ENCODE measurements at places on chromosomes 1 and 21.

DNA sequence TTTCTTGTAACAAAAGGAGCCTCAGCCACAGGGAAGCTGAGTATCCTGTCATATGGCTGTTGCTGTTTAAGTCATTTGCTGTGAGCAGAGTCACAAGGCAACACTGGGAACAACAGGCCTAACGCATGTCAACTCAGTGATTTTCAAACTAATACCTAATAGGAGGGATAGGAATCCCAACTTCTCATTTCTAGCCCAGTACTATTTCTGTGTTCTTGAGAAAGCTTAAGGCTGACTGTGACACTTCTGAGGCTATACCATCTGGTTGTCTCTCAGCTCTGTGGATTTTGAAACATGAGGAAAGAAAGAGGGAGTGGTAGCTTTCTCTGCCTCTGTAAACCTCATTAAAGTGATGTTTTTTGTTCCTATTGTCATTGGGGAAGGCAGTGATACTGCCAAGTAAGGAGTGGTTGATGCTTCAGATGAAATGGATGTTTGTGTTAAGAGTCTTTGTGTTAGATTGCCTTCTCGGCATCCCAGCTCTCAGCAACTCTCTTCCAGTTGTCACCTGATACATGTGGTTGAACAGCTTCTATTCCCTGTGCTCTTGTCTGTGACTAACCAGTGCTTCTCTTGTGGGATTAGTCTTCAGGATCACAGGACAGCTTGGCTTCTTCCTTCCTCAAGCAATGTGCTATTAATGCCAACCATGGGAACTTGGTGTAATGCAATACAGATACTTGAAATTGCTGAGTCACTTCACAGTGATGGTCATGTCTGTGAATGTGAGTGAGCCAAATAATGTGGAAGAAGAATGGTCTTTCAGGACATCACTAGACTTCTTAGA lies 166.8 kb upstream of the IVNS1ABP start:
- no peak for DNase-seq

DNA sequence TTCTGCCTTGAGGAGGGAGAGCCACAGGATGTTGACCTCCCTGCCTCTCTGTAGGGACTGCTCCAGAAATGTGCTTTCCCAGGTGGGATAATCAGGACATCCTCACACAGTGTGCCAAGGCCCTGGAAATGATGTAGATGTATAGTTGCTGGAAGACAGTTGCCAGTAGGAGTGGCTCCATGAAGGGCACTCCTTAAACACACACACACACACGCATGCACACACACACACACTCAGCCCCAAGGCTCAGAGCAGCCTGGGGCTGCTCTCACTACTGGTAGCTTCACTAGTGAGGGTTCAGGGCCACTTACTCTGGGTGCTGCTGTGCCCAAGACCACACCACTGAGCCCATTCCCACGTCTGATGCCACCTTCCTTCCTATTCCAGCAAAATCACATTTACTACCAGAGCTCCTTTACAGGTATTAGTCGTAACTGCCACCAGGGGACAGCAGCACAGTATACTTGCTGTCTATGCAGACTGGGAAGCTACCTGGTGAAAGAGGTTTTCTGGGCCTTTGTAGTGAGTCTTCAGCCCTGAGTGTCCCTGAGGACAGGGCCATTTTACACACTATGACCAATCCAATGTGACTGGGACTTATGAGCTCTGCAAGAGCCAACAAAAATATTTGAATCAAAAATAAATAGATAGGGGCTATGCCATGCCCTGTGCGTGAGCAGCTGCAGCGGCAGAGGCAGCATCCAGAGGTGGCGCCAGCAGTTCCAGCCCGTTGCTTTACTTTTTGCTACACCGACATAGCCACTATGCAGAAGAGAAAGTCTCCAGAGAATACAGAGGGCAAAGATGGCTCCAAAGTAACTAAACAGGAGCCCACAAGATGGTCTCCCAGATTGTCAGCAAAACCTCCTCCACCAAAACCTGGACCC lies 15.0 kb downstream of the CRNN start:
- peak; percentile 3 for DNase-seq

DNA sequence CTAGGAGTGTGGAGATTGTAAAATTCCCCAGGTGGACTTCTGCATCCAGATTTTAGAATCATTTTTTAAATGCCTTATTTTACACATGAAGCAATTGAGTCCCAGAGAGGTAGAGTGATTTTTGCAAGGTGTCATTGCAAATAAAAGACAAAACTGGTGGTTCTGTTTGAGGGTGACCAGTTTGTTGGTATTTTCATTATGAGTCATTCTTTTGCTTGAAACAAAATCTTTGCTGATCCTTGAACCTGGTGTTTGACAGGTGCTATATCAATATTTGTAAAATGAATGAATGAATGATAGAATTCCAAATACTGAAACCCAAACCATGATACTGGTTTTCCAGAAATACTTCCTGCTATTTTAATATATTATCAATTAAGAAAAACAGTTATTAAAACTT lies 44.1 kb downstream of the TTC3 start:
- no peak for DNase-seq

GRCh38 chr1:39177706-39178105 lies 26.8 kb upstream of the MACF1 start:
- no peak for DNase-seq

- DNase-seq = no peak
Measured at GRCh38 chr1:150226486-150226885, 9.4 kb downstream of the ANP32E start.

- DNase-seq = no peak
Measured at GRCh38 chr1:243890576-243890975, 40.5 kb upstream of the AKT3 start.

DNA sequence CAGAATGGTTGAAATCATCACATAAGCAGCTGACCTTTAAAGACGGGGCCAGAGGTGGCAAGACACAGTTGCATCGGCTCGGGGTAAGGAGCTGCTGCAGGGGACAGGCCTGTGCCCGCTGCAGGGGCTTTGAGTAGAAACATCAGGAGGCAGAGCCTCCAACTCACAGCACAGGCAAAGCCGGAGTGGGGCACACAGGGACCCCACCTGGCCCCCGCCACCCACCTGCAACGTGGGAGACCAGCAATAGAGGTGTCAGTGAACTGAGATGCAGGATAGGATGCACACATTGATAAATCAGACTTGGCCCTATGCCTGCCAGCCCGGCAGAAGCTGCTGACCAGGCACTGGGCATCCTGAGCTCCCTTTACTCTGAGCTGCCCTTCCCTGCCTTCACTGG lies 257.2 kb downstream of the NPHP4 start:
- DNase-seq = no peak

GRCh38 chr1:177451191-177451590 lies 280.4 kb downstream of the BRINP2 start:
- DNase-seq = no peak

GRCh38 chr21:38440746-38441145 lies 57.5 kb downstream of the ERG start:
- peak; percentile 52 for DNase-seq

DNA sequence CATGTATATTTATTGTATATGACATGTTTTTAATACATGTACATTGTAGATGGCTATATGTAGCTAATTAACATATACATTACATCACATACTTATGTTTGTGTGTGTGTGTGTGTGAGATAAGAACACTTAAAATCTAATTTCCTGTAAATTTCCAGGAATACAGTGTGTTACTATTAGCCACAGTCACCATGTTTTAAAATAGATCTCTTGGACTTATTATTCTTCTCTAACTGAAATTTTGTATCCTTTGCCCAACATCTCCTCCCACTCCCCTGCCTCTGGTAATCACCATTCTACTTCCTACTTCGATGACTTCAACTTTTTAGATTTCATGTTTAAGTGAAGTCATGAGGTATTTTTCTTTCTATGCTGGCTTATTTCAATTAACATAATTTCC lies 64.8 kb downstream of the FCRL5 start:
- DNase-seq = peak; percentile 68

- no peak for DNase-seq
Measured at GRCh38 chr1:75970631-75971030, 38.4 kb upstream of the ASB17 start.

DNA sequence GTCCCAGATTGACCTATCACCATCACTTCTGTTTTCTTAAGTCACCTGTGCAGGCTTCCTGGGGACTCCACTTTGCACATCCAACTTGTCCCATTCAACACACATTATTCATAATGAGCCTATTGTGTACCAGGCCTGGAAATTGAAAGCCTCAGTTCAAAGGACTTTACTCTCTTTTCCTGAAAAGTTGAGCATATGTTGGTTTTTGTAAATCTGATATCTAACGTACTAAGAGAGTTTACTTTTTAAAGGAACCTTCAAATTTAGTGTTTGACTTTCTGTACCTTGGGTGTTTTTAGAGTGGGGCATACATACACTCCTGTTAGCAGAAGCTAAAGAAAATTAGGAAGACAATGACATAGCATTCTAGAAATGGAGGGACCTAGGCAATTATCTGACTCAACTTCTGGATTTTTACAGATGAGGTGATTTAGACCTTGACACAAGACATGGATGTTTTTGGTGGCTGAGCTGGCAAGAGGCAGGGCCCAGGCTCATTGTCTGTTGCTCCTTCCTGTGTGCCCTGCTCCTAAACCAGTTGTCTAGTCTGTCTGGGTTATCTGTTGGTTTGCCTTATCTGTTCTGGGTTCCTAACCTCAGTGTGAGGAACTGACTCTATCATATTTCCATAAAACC lies 336.5 kb downstream of the RPS6KC1 start:
- DNase-seq = no peak

DNA sequence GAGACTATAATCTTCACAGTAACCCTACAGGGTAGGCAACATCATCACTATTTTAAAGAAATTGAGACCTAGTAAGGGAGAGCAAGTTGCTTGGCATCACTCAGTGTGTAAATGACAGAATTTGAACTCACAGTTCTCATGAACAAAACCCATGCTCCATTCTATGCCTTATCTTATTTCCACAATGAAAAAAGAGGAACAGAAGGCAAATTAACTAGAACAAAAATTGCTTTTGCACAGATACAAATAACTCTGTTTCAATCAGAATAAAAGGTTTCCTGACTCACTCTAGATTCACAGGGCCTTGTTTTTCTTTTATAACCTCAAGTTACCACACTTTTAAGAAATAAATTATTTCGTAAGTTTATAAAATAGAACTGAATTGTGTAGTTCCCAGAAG lies 90.1 kb downstream of the UCHL5 start:
- DNase-seq = peak; percentile 20

GRCh38 chr1:22204989-22205913 lies 62.4 kb upstream of the WNT4 start:
- no peak for DNase-seq

- DNase-seq = no peak
Measured at GRCh38 chr1:21355956-21356355, 65.7 kb upstream of the ECE1 start.

DNA sequence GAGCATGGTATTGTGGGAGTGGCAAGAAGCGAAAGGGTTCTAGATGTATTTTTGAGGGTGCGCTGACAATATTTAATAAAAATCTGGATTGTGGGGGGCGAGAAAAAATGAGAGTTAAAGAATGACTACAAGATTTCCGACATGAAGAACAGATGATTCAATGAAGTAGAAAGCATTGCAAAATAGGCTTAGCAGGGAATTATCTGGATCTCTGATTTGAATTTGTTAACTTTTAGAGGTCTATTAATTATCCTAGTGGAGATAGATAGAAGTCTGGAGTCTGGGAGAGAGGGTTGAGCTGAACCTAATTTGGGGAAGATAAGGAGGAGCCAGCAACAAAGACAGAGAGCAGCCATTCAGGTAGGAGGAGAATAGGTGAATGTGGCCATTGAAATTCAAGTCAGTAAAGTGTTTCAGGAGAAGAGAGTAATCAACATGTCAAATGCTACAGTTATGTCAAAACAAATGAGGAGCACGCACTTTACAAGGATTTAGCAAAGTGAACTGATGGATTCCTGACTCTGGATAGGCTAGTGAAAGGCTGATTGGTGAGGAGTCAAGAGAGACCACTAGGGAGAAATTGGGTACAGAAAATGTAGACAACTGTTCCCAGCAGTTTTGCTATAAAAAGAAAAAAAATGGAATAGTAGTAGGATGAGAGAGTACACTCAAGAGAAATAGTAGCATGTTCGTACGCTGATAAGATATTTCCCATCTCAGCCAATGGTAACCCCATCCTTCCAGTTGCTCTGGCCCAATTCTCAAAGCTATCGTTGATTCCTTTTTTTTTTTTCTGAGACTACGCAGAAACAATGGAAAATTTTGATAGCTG lies 393.2 kb upstream of the CXADR start:
- no peak for DNase-seq

GRCh38 chr1:12171206-12172041 lies 4.6 kb downstream of the TNFRSF1B start:
- DNase-seq = no peak

- no peak for DNase-seq
Measured at GRCh38 chr21:42664614-42665013, 11.2 kb downstream of the PDE9A start.

DNA sequence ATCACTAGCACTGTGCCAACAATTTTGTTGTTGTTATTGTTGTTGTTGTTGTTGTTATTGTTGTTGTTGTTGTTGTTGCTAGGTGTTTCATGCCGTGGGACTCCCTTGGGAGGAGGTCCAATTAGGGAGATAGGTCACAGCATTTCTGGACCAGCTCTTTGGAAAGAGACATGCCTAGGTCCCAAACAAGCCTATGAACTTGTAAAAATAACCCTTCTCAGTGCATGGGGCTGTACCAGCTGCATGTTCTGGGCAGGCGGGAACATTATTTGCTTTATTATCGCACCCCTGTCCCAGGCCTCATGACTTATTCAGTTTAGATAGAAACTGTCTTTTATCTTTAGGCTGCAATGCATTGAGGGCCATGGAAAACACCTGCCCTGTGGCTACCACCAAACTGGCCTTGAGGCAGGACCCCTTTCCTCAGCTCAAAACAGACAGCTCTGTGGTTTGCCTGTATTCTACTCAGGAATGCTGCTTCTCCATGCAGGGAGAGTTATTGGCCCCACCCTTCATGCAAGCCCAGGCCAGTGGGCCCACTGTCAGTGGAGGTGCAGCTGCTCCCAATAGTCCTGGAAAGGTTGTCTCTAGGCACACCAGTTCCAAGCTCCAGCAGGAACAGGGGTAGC lies 386.5 kb upstream of the BRINP3 start:
- DNase-seq = no peak

- peak; percentile 59 for DNase-seq
Measured at GRCh38 chr1:202501281-202501680, 152.8 kb downstream of the PPP1R12B start.

DNA sequence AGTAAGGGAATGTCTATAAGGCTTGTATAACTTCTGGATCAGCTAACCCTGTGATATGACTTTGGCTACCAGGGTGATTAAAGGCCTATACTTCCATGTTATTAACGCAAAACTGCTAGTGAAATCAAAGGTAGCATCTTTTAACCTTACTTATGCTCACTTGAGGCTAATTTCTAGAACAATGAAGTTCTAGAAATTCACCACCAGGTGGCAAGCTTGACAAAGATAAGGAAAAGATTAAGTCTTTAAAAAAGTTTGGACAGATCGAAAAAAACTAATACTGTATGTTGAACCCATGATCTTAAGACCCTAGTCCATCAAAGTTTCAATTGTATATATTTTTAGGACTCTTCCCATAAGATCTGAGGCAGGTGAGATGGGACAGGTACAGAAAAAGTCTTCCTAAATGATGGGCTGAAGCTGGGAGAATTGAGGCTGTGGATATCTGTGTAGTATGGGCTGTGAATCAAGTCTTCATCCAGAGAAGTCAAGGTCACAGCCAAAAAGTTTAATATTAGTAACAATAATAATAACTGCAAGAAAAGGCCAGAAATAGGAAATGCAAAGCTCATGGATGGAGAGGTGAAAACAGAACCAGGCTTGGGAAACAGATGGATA lies 18.8 kb downstream of the KYAT3 start:
- peak; percentile 63 for DNase-seq
